T follicular helper cell (primary cell): ENCODE measurements at places on chromosomes 6 and 20.

GRCh38 chr6:33809594-33809993, 5.8 kb upstream of the MLN start:
- no peak for DNase-seq

DNA sequence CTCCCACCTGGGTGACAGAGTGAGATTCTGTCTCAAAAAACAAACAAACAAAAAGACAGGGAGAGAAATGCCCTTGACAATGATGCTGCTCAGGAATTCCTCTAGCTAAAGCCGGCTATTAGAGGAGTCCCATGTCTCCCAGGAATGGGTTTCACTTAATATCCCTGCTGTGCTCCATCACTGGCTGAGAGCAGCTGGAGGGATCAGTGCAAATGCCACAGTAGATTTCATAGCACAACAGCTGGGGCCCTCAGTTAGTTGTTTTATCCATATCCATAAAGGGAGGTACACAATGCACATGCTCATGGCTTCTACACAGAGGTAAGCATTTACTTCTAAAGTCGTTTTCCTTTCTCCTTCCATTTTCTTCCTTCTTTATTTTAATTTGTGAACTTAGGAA, 742.0 kb upstream of the POU3F2 start:
- DNase-seq: no peak

GRCh38 chr20:38434301-38434741, 807 bp downstream of the SNHG17 start:
- no peak for DNase-seq

DNA sequence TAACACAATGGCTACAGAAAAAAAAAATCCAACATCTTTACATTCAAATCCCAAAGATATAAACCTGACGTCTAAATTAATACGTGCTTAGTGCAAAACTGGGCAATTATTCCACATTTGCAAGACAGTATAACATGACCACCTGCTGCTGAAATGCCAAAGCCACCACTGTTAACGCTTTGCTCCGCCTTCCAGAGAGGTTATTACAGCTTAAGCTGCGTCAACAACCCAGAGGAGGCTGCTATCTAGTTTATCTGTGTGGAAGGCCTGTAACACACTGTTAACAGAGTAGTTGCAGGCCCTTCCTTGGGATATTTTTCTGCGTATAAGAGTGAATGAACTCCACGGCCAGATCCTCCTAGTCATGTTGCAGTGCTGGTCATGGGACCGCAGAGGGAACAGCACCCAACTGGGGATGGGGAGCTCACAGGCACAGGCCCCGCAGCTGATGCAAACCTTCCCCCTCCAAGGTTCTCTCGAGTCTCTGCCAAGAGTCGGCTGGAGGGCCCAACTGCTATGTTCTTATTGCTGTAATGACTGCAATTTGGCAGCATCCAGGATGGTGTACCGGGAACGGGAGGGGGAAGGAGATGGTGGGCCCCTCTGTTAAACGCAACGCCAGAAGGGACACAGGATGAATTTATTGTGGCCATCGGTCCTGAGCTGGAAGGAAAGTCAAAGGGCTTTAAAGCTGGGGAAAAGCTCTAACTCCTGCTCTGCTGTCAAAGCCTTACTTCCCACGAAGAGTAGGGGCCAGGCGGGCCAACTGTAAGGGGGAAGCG, 993 bp upstream of the NCOA7 start:
- DNase-seq: no peak

DNA sequence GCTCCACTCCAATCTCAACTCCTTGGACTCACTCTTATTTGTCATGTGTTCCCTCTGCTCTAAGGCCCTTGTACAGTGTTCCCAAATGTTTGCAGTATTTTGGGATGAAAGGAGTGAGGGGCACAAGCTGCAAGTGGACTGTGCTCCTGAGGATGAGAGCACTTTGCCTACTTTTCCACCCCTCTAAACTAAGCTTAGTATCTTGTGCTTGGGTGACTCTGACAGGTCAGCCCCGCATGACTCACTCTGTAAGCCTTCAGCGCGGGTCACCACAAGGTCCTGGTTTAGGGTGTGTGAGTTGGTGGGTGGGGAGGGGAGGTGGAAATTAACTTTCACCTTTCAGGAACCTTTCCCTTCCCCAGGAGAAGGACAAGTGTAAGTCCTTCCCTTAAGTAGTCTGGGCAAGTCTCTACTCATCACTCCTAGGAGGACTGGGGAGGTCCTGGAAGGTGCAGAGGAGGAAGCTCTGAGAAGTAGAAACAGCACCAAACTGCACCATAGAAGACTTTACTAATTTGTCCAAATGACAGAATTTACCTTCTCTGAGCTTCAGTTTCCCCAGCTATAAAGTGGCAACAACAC, 68.8 kb upstream of the EPB41L1 start:
- DNase-seq: no peak
